ENCODE measurements at places on chromosomes 13 and 19.
A peak's percentile ranks its signal among the peaks of the same experiment; 100 is the strongest.

- DNase-seq = no peak
These were observed 3.2 kb upstream of the PRKCG start for GRCh38 chr19:53878776-53879139.

GRCh38 chr19:18428787-18429674 is 8.9 kb downstream of the ISYNA1 start:
- DNase-seq = peak; percentile 58

GRCh38 chr19:5567360-5567969 is at the start of gene TINCR:
TSS of gene TINCR (minus strand) at chr19:5567953.
- DNase-seq = no peak

DNA sequence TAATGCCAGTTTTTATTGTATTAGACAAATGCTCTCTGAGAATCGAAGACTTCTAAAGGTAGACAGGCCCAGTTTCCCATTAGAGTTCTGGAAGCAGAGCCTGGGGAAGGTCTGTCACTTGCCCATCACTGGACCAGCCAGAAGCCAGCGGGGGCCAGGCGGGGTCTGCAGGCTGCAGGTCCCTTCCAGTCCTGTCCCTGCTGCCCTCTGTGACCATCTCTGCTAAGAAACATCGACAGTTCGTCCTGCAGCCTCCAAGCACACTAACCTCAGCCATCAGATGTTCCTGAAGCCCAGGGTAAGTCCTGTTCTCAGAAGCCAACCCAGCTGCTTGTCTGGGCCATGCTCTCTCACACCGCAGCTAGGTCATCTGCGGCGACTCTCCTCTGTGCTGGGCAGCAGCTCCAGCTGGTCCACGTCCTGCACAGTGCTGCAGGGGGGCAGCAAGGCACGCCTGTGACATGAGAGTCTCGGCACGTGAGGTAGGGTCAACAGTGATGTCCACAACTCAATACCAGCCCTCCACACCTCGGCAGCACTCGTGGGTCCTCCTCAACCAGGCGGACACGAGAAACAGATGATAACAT is 2.9 kb upstream of the ADPRHL1 start:
- DNase-seq = no peak

DNA sequence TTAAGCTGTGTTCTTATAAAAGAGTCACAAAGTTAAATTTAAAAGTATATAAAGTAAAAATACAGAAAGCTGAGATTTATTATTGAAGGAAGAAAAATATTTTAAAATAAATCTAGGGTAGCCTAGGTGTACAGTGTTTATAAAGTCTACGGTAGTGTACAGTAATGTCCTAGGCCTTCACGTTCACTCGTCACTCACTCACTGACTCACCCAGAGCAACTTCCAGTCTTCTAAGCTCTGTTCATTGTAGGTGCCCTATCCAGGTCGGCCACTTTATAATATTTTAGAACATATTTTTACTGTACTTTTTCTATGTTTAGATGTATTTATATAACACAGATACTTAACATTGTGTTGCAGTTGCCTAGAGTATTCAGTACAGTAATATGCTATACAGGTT is 47.4 kb downstream of the NDFIP2 start:
- DNase-seq = no peak
